ENCODE measurements at places on chromosomes 11 and 22.
A peak's percentile ranks its signal among the peaks of the same experiment; 100 is the strongest.

GRCh38 chr11:33362051-33362910 is 105.1 kb downstream of the HIPK3 start:
- no peak for DNase-seq

DNA sequence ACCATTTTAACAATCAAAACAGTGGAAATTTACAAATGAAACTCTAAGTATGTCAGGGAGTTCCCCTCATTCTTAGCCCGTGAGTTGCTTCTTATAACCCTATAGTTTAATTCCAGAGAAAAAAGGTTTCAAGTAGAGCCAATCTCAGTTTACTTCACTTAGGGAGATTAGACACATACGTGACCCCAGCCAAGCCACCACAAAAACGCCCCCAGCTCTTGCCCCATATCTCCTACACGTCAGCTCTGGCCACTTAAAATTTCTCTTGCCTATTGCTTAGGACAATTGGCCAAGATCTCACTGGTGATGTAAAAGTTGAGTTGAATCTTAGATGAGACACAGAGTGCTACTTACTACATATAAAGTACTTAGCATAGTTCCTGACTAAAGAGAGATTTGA is 166.4 kb downstream of the ETS1 start:
- peak; percentile 66 for DNase-seq

DNA sequence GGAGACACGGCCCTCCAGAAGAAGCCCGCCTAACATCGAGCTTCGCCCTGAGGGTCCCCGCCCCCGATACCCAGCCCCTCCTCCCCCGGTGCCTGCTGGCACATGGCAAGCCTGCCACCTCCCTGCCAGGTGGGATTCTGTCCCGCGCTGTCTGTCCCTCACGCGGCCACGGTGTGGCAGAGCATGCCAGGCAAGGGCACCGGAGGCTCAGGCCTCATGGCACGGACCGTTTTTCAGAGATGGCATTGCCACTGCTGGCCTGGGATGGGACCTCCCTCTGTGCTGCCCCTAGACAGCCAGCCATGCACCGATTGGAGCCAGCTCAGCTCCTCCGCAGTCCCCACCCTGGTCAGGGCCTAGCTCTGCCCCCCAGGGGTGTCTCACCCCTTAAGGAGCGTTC is 19.4 kb downstream of the MRPL23 start:
- DNase-seq = no peak

- no peak for DNase-seq
These were observed 31.5 kb downstream of the TSG101 start for GRCh38 chr11:18495271-18495670.

- DNase-seq = no peak
These were observed 18.8 kb downstream of the LRP4 start for GRCh38 chr11:46899501-46900025.

- no peak for DNase-seq
These were observed 131.4 kb upstream of the POU2AF2 start for GRCh38 chr11:111114091-111114490.

GRCh38 chr11:86790195-86790725 is 10.1 kb upstream of the PRSS23 start:
- DNase-seq = no peak

DNA sequence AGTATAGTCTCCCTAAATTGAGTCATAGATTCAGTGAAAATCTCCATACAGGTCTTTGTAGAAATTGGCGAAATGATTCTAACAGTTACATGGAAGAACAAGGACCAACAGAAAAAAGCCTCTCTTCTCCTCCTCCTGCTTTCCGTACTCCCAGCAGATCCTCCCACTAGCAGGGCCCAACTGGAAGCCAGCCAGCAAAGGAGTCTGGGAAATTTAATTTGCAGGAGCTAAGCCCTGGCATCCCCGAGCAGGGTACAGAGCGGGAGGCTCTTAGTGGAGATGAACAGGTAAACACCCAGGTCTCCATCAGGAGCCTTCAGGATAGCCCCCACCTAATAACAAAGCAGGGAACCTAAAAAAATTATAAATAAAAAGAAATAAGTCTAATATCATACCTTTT is 1473.8 kb downstream of the TBC1D22A start:
- DNase-seq = no peak

- no peak for DNase-seq
These were observed 14.4 kb downstream of the EMID1 start for GRCh38 chr22:29219881-29220670.

GRCh38 chr11:134449713-134450112 is 37.7 kb upstream of the B3GAT1 start:
- DNase-seq = no peak

DNA sequence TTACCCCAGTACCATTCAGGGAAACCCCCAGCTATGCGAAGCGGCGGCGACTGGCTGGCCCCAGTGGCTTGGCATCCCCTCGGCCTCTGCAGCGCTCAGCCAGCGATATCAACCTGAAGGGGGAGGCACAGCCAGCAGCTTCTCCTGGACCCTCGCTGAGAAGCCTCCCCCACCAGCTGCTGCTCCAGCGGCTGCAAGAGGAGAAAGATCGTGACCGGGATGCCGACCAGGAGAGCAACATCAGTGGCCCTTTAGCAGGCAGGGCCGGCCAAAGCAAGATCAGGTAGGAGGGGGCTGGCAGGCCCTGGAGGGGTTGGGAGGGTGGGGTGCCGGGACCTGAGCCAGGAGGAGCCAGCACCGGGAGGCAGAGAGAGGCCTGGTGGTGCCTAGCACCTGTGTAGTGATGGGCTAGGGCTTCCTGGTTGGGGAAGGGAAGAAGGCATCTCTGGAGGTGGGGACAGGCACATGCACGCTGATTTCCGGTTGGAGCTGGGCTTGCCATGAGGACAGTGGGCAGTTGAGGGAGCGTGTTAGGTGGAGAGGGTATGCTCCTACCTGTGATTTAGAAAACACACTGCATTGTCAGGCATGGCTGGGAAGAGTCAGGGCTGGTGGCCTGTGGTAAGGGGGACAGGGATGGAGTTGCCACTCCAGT is 22.3 kb downstream of the SHANK3 start:
- peak; percentile 58 for DNase-seq

- no peak for DNase-seq
These were observed 405.8 kb downstream of the NTM start for GRCh38 chr11:131776211-131776610.

DNA sequence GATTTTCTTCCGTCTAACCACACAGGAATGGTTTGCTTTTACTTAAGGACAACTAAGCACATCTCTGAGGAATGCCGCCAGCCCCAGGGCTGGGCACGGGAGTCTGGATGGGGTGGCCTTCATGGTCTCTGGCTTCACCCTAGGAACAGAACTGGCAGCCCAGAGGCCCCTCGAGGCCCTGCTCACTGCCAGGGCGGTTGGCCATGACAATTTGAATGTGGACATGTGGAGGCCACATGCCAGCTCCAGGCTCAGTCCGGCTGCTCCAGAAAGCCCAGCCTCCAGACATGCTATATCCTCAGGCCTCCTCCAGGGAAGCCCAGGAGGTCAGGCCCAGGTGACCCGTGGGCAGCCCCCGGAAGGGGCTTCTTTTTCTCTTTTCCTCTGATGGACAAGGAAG is 84.0 kb upstream of the FGF3 start:
- no peak for DNase-seq

GRCh38 chr11:102564110-102564509 is 33.6 kb upstream of the MMP7 start:
- DNase-seq = no peak

All from natural killer cell treated with Interleukin-12 subunit alpha and Interleukin-12 subunit beta and Interleukin-15 and Interleukin-18, amount 100 ng/mL, for 72 hours (primary cell).